ENCODE measurements at places on chromosomes 12 and 14.
A peak's percentile ranks its signal among the peaks of the same experiment; 100 is the strongest.

DNA sequence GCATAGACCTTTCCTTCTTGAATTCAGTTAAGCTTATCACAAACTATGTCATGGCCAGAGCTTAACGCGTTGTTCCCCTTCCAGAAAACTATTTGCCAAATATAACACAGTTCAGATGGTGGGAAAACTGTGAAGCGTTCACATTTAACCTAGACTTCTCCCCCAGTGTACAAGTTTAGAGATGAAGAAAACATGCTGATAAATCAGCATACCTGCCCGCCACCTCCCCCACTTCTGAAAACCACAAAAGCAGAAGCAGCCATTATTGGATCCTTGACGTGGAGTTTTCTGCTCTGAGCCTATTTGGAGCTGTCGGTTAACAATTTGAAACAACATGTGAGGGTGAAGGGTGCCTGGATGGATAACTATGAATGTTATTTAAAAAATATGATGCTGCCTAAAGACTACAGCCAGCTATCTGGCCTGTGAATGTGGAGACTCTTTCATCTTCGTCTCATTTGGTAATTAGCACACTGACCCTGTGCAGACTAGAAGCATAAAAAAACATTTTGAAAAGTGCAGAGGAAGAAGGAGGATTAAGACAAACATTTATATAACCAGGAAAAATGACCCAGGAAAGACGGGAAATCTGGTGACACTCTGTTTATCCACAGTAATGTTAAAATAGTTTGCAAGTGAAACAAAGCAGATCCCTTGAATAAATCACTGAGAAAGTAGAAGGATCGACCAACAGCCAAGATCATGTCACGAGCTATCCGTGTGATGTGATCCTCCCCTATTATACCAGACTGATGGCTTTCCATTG is 408.2 kb downstream of the AEBP2 start:
- DNase-seq: no peak

DNA sequence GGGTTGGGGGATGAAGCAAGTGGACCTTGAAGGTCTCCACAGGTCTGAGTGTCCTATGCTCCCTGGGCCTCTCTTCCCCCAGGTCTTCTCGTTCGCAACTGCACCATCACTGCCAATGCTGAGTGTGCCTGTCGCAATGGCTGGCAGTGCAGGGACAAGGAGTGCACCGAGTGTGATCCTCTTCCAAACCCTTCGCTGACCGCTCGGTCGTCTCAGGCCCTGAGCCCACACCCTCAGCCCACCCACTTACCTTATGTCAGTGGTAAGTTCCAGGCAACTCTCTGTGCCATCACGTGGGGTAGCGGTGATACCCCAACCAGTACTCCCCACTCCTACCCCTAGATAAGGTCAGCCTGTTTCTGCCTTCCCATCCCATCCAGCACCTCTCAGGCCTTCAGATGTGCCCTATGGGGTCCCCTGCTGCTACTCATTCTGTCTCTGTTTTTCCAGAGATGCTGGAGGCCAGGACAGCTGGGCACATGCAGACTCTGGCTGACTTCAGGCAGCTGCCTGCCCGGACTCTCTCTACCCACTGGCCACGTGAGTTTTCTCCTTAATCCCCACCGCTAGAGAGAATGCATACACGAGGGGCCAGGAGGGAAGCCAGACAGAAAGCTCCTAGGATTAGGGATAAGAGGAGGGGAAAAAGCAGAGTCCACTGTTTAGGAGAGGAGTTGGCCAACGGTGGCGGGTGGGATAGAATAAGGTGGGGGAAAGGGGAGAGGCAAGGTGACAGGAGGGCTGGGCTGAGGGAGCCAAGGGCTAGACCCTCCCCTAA is 1.6 kb upstream of the TAPBPL start:
- DNase-seq: no peak

DNA sequence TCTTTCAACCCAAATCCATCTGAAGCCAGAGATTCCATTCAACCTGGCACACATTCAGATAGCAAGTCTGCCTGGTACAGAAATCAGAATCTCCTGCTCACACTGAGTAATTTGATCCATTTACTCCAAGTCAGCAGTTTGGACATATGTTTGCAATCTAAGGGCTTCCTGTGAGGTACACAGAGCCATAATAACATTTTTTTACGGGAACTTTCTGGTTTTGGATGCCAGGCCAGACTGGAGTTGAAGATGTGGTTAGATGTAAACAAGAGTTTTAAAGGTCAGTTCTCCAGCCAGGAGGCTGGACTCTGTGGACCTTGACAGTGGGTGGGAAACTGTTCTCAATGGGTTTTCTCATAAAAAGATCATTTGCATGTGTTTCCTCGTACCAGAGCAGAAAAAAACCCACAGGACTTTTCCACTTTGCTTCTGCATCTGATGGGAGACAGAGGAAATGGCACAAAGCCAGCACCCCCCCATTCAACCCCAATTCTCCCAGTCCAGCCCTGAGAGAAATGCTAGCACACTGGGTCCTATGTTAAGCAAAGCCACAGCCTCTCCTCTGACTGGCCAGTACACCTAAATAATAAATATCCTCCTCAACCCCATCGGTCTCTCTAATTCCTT is 17.7 kb upstream of the TSPAN11 start:
- peak; percentile 53 for DNase-seq

GRCh38 chr14:81172881-81173280 is 47.9 kb downstream of the GTF2A1 start:
- no peak for DNase-seq

GRCh38 chr14:24392325-24393091 is 6.3 kb upstream of the NYNRIN start:
- DNase-seq: peak; percentile 83

DNA sequence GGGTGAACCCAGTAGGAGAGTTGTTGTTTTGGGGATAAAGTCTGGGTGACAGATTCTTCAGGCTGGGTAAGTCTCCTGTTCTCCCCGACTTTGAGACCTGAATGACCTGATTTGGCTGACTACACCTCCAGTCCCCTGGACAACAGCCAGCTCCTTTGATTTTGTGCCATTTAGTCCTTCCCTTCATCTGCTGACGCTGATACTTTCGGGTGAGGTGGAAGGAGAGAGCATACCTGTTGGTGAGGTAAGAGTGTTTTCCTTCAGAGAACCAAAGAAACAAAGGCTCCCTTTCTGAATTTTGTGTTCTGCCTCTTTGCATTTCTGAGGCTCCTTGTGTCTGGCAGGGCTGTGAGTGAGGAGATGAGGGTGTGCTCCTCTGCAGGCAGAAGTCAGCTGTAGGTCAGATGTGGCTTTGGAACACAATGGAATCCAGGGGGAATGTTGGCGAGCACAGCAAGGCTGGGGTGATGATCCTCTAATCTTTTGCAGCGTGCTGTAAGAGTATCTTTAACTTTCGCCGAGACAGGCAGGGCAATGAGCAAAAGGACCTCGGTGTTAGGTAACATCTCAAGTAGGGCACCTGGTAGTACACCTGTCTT is 12.1 kb downstream of the ETV6 start:
- no peak for DNase-seq

DNA sequence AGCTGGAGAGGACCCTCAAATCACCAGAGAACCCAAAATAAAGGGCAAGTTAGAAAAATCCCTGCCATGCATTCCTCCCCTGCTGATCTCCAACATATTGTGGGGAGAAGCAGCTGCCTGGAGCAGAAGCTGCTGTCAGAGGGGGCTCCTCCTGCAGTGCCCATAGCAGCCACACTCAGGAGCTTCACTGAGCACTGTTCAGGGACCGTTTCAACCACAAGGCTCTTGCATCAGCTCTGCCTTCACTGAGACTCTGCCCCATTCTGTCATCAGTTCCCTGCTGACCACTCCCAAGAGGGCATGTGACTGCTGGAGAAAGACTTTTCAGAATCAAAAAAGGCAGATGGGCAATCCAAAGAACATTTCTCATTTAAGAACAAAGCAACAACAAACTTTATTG is 392.7 kb downstream of the GALC start:
- no peak for DNase-seq

DNA sequence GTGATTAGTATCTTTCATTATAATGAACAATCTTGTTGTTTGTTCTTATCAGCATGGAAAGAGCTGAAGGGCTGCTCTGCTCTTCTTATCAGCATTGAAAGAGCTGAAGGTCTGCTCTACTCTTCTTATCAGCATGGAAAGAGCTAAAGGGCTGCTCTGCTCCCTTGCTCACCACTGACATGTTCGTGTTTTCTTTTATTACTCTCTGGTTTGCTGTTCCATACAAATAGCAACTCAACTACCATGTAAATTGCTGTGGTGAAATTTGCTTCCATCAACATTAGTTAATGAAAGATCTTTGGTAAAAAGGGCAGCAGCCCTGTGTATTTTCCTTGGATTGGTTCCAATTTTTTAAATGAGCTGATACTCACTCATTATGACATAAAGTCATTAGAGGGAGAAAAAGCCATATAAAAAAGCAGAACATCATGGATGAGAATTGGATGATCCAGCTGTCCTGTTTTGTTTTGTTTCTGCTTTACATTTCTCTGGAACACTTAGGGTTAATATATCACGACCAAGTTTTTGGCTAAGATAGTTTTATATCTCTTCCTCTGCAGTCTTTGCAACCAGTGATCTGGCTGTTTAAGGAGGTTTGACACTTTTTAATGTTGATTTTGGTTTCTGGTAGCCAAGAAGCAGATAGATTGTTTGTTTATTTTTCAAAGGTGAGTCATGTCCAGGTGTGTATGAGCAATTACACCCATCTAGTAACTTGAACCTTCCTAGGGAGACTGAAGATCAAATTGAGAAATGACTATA is 356.6 kb downstream of the CEP128 start:
- DNase-seq: peak; percentile 23

GRCh38 chr12:75205558-75205957 is 4.1 kb downstream of the KCNC2 start:
- no peak for DNase-seq

- DNase-seq: no peak
These were observed 59.3 kb downstream of the TESC start for GRCh38 chr12:117039891-117040309.

GRCh38 chr12:106767954-106768822 is 6.3 kb upstream of the RIC8B start:
- DNase-seq: no peak

DNA sequence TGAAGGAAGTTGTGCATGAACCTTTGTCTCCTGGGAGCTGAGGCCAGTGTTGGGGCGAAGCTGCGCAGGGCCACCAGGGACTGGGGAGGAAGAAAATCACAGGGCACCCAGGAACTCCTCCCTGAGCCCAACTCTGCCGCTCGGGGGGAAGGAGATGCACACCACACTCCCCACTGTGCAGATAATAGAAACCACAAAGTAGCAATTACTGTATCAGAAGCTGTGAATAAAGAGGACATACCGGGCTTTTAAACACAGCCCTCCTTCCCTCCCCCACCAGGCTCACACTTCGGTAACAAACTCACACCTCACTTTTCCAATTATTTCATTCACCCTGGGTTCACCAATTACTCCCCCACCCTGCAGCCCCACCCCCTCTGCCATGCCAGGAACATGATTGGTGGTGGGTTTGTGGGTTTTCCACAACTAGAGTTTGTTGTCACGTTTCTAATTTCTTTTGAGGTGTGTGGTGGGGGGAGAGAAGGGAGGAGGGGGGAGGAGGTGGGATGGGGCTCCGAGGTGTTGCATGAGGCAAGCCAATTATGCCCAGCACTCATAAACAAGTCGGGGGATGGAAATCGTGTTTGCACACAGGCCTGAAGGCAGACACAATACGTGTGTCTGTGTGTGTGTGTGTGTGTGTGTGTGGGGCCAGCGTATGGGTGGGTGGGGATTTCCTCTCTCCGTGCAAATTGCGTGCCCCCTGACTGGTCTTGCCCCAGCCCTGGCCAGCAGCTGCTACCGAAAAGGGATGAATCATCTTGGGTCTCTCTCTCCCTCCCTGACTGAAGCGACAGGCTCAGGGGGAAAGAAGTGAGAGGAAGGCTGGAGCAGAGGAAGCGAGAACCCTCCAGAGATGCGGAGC is 103.3 kb downstream of the RBM19 start:
- no peak for DNase-seq

- peak; percentile 5 for DNase-seq
These were observed 502.3 kb downstream of the TMEM132D start for GRCh38 chr12:129401572-129401971.

DNA sequence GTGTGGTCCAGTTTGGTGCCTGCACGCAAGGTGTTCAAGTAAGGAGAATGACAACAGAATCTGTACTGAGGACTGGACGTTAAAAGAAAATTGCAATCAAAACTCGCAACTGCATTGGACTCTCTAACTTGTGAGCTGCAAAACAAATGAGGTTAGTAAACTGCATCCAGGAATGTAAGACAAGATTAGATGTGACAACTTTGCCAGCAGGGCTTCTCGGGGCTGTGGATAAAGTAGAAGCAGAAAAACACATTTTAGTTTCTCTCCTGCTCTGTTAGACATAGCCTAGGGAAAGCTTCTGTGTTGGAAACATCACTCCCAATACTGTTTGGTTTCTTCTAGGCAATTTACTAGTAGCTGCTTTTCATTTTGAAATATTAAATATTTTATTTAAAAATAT is 338.2 kb upstream of the NAV3 start:
- DNase-seq: no peak

DNA sequence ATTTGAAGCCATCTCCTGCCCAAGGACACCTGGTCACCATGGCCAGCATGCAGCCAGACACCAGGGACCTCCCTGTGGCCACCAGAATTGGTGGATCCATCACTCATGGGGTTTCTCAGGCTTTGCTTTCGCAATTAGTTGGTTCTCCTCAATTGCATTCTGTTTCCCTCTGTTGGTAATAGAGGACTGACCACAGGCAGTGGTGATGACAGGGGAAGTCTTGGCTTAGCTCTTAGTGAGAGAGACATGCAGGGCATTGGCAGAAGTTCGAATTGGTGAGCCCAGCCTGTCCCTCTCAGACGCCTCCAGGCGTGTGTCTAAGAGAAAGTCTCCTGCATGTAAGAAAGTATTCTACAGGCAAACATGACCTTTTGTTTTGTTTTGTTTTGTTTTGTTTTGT is 21.3 kb downstream of the HCAR2 start:
- no peak for DNase-seq

DNA sequence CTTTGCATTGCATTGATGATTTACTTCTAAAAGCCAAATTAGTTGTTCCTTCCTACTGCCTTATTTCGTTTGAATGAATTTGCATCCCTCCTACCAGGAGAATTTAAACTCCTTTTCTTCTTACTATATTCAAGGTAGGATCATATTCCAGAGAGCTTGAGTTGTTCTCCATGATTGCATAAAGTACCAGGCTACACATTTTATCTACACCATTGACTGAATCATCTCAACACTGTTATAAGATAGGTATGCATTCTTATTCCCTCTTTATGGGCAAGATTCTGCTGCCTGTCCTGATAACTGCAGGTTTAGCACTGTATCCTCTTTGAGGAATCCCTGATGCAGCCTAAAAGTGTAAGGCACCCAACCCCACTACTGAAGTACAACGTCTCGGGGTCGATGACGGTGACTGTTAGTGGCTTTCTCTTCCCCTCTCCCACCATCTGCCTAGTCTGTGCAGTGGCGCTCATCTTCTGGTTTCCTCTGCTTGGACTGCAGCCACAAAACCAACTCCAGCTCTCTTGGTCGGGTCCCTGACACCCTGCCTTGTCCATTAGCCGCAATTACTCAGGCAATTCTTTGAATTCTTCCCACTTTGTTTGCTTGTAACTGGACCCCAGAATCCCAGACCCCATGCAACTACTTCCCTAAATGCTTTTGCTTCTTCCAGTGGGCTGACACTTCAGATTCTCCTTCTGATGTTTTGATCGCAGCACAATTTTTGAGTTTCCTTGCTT is 44.4 kb upstream of the STXBP6 start:
- DNase-seq: no peak

GRCh38 chr14:36516719-36517241 is 3.3 kb downstream of the NKX2-1 start:
- no peak for DNase-seq

Data from stomach (tissue), 19 donors.